Memory B cell (primary cell): ENCODE measurements at places on chromosomes 7 and 10.

DNA sequence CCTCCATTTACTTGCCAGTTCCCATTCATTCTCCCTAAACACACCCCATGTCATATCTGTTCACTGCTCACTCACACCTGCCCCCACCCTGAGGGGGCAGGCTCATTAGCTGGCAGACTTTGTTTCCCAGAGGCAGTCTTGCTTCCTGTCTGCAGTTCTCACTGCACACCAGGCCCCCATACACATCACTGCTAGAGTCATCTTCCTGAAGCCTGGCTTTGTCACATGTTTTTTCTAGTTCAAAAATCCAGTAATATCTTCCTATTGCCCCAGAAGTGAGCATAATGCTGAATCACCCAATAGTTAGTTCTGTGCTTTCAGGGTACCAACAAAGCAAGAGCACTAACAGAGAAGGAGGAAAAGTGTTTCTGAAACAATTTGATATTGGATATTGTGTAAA is 1.9 kb downstream of the LRRC72 start:
- no peak for DNase-seq
- no peaks in the 10 kb centered on the region for H3K4me1 ChIP-seq
- no peaks in the 10 kb centered on the region for H3K36me3 ChIP-seq
- no peak overlapping the region for H3K4me3 ChIP-seq
- peaks cover 7% of the 10 kb centered on the region for H3K27me3 ChIP-seq

DNA sequence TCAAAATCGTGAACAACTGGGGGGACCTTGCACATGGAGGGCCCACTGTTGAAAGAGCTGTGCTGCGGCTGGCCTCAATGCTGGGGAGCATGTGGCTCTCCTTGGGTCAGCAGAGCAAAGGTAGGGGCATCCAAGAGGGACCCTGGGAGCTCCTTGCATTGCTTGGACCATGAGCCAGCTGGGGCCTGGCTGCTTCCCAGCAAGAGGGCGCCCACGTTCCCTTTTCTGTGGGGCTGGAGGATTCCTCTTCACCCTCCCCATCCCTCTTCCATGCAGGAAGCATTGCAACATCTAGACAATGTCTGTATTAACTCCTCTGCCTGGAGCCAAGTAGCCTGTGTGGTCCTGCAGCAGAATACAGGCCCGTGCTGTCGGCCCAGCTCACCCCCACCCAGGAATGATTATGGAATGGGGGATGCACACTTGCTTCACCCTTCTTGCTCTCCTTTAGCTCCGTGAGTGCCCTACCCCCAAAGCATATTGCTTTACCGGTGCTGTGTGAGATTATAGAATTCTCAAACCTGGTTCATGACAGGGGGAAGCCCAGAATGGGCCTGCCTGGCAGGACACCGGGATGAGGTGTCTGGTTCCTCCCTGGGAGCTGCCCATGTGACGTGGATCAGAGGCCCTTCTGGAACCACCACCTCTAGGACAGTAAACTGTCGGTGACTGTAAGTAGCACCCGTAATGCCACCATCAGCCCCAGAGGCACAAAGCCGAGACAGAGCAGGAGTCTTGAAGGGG is 61.9 kb downstream of the SYPL1 start:
- H3K36me3 ChIP-seq = no peaks in the 10 kb centered on the region
- no peaks in the 10 kb centered on the region for H3K27me3 ChIP-seq
- H3K4me1 ChIP-seq = peaks cover 25% of the 10 kb centered on the region
- no peak overlapping the region for H3K4me3 ChIP-seq

DNA sequence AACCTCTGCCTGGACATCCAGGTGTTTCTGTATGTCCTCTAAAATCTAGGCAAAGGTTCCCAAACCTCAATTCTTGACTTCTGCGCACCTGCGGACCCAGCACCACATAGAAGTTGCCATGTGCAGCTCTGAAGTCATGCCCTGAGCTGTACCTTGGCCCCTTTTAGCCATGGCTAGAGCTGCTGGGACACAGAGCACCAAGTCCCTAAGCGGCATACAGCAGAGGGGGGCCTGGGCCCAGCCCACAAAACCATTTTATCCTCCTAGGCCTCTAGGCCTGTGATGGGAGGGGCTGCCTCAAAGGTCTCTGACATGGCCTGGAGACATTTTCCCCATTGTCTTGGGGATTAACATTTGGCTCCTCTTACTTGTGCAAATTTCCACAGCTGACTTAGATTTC is 14.6 kb downstream of the TMEM243 start:
- peaks cover 54% of the 10 kb centered on the region for H3K36me3 ChIP-seq
- H3K4me3 ChIP-seq = no peak overlapping the region
- no peak for DNase-seq

DNA sequence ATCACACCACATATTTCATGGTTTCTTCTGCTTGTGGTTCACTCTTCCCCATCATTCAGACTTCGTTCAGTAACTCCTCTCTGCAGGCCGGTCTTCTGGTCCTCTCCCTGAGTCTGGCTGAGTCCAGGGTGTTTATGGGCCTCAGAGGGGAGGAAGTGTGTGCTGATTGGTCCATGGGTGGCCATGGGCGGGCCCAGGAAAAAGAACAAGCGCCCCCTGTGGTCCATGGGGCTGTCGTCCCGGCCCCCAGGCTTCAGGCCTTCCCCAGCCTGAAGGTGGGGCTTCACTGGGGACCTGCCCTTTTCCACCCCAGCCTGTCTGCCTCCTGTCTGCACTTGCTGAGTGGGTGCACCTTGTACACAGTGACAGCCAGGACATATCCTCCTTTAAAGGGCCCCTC is 123.7 kb downstream of the VIPR2 start:
- DNase-seq = no peak
- H3K4me1 ChIP-seq = peaks cover 3% of the 10 kb centered on the region
- no peaks in the 10 kb centered on the region for H3K36me3 ChIP-seq
- H3K27ac ChIP-seq = no peak overlapping the region
- H3K4me3 ChIP-seq = no peak overlapping the region
- peaks cover 5% of the 10 kb centered on the region for H3K27me3 ChIP-seq

DNA sequence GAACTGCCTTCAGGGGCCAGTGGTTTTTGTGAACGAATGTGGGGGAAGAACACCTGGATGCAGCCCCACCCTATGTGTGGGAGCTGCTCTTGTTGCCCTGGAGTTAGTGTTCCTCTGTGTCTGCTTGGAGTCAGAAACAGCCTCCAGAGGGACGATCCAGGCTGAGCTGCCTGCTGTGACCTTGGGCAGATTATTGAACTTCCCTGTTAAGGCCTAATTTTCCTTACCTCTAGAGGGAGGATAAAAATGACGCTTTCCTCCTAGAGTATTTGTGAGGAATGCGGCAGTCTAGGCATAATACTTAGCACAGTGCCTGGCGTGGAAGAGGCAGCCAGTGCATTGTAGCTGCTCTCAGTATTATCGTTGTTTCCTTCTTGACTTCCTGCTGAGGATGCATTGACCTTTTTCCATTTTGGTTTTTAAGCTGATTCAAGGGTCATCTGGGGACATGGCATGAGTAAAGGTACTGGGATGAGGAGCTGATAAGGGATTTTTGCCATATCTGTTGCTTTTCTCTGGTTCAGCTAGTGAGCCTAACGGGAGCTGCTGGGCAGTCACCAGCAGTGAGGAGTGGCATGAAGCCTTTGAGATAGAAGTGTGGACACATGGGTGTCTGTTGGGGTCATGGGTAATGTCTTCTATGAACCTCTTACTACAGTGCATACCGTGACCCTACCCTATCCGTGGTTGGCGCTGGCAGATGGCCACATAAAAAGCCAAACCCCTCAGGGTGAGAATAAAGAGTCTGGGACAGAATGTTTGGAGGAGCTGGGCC is 6.4 kb downstream of the ZFYVE27 start:
- peaks cover 26% of the 10 kb centered on the region for H3K4me1 ChIP-seq
- no peak for DNase-seq
- H3K27ac ChIP-seq = no peak overlapping the region
- no peak overlapping the region for H3K4me3 ChIP-seq

DNA sequence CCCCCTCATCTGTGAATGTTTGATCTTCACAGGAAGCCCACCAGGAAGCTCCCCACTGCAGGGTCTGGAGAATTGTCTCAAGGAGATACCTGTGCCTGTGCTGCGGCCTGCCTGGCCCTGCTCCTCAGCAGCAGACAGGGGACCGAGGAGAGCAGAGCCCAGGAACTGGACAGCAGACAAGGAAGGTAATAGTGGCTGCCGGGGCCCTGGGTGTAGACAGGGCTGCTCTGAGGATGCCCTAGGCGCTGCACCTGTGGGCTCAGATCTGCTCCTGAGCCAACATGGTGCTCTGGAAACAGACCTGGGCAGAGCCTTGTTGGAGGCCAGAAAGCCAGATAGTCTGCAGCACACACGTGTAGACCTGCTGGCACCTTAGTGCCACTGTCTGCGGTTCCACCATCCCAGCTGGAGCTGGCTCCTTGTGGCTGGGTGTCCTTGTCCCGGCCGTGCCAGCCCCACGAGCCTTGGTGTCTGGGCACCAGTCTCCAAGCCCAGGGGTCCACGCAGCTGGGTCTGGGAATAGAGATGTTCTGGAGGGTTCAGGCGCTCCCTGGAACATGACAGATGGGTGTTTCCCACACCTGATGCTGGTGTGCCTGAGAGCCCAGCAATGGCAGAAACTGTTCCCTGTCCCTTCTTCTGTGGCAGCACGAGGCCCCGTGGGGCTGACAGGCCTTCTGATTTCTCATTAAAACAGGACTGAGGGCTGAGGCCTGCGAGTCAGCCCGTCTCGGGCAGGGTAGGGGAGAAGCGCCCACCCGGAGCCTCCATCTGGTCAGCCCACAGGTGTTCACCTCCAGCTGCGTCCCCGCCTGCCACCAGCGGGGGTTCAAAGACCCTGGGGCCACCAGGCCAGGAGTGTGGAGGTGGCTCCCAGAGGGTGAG is 44.7 kb downstream of the ZNF467 start:
- no peak overlapping the region for H3K4me3 ChIP-seq
- H3K36me3 ChIP-seq = peaks cover 13% of the 10 kb centered on the region
- no peaks in the 10 kb centered on the region for H3K4me1 ChIP-seq
- DNase-seq = no peak

DNA sequence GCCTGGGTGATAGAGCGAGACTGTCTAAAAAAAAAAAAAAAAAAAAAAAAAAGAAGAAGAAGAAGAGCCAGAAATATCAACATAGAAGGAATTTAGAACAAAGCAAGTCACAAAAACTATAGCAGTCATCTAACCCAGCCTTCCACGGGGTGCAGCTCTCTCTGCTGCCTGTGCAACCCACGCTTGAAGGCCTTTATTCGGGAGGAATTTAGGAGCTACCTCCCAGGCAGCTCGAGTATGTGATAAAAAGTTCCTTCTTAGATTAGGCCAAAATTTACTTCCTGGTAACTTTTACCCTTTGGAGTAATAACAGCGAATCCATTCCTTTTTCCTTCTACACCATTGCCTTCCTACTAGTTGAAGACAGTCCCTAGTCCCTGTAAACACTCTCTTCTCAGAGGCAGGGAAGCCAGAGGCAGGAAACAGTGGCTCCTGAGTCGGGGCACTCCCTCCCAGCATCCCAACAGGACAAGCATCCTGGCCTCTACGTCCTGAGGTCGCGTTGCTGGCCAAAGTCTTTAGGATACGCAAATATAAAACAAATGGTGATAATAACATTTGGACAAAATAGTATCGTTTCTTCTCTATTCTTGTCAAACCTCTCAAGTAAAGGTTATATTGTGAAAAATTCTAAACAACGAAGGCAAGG is 109.3 kb upstream of the KMT2C start:
- peaks cover 2% of the 10 kb centered on the region for H3K27me3 ChIP-seq
- no peaks in the 10 kb centered on the region for H3K4me1 ChIP-seq
- no peaks in the 10 kb centered on the region for H3K36me3 ChIP-seq

DNA sequence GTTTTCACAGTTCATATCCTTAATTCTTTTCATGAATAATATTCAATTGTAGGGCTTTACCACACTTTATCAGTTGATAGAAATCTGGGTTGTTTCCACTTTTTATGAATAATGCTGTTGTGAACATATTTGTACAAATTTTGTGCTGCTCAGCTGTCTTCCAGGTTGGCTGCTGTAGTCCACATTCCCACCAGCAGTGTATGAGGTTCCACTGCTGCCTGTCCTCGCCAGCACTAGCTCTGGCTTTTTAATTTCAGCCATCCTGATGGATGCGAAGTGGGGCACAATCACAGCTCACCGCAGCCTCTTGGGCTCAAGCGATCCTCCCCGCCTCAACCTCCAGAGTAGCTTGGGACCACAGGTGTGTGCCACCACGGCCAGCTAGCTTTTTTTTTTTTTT is 32.8 kb downstream of the NUDT5 start:
- no peak overlapping the region for H3K4me3 ChIP-seq
- H3K4me1 ChIP-seq = no peaks in the 10 kb centered on the region
- H3K27ac ChIP-seq = no peak overlapping the region
- H3K36me3 ChIP-seq = peaks cover 16% of the 10 kb centered on the region
- DNase-seq = no peak
- no peaks in the 10 kb centered on the region for H3K27me3 ChIP-seq

- no peaks in the 10 kb centered on the region for H3K27me3 ChIP-seq
- no peak for DNase-seq
- no peaks in the 10 kb centered on the region for H3K36me3 ChIP-seq
- H3K4me3 ChIP-seq = no peak overlapping the region
These were observed 503.3 kb downstream of the SORCS1 start for GRCh38 chr10:106661133-106661766.

- H3K27ac ChIP-seq = no peak overlapping the region
- peaks cover 7% of the 10 kb centered on the region for H3K4me1 ChIP-seq
- no peak overlapping the region for H3K4me3 ChIP-seq
- H3K27me3 ChIP-seq = peaks cover 3% of the 10 kb centered on the region
These were observed 5.6 kb downstream of the IL6 start for GRCh38 chr7:22732556-22733126.

DNA sequence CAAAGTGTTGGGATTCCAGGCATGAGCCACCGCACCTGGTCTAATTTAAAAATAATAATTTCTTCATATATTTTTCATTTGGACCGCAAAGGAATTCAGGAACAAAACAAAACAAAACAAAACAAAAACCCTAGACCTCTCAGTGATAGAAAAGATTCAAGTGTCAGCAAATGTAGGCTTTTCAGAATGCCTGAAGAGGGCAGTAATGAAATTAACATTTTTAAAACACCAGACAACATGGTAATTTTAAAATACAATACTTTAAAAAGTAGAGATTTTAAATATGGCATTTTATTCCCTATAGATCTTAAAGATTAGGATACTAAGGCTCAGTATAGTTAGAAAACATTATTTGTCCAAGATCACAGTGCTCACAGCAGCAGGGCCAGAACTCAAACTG is 36.6 kb downstream of the DNMBP start:
- no peak overlapping the region for H3K27ac ChIP-seq
- DNase-seq = no peak
- H3K36me3 ChIP-seq = peaks cover 17% of the 10 kb centered on the region
- no peak overlapping the region for H3K4me3 ChIP-seq

DNA sequence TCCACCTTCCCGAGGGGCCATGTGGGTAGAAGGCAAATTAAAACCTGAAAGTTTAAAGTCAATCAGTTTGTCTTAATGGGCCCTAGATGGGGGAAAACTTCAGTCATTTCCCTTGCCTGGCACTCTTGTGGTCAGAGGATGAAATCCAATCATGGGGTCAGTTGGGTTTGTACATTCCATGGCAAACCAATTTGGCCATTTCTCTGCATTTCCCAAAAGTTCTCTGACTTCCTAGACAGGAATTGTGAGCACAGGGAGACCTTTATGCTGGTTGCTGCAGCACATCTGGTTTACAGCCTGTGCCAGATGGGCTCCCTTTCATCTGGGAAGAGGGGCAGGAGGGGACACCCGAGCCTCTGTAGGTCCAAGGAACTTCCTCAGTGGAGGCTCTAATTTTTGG is 113.0 kb downstream of the CYP26A1 start:
- no peaks in the 10 kb centered on the region for H3K4me1 ChIP-seq
- peaks cover 4% of the 10 kb centered on the region for H3K27me3 ChIP-seq
- H3K27ac ChIP-seq = no peak overlapping the region
- no peak for DNase-seq
- no peak overlapping the region for H3K4me3 ChIP-seq
- H3K36me3 ChIP-seq = no peaks in the 10 kb centered on the region

GRCh38 chr10:110495731-110496552 is 1.8 kb upstream of the DUSP5 start:
- H3K4me1 ChIP-seq = peaks cover 28% of the 10 kb centered on the region
- H3K27ac ChIP-seq = no peak overlapping the region
- H3K27me3 ChIP-seq = no peaks in the 10 kb centered on the region
